Stimulated activated CD4-positive, alpha-beta T cell treated with anti-CD3 and anti-CD28 coated beads, TNF-alpha, amount 100 ng/mL, for 24 hours (primary cell): ENCODE measurements at places on chromosomes 16 and 17.
A peak's percentile ranks its signal among the peaks of the same experiment; 100 is the strongest.

GRCh38 chr17:81722184-81723120 is 10.4 kb downstream of the SLC25A10 start:
- no peak for DNase-seq

DNA sequence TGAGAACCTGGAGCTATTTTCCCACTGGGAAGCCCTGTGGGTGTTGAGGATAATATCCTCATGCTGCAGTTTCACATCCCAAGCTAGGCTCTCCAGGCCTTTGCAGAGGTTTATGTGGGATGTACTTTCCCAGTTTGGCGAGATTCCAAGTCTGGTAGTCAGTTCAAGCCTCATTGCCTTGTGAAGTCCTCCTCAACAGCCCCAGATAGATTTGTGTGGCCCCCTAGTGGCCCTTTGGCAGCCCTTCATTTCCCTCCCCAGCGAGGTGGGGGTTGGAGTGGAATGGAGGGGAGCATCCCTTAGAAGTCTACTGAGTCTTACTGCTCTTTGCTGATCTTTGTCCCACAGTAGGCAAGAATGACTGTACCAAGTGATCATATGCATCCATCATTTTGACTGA is 137.9 kb downstream of the CDH11 start:
- no peak for DNase-seq

DNA sequence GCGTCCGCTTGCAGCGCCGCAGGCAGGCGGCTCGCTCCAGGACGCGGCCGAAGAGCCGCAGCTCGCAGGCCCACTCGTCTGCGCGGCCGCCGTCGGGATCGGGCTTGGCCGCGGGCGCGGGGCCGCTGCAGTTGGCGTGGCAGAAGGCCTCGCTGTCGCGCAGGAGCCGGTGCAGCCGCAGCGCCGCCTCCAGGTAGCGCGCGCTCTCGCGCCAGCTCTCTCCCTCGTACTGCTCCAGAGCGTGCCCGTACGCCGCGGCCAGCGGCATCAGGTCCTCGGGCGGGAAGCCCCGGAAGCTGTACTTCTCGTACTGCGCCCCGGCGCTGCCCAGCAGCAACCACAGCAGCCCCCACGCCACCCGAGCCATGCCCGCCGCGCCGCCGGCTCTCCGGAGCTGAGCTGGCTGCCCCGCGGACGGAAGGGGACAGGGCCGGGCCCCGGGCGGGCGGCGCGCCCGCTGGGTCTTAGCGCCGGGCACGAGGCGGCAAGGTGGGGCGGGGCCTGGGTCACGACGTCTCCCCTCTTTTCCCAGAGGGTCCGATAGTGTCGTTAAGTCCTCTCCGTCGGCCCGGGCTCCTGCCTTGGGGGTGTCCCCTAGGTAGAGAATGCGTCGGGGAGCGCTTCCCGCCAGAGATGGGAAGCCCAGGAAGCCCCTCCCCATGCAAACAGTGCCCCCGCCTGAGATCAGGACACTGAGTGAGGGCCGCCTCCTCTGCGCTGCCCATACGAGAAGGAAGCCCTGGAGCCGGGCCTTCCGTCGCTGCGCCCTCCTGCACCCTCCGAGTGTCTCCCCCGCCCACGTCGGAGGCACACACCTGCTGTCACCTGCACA is at the start of gene P3H4:
TSS of gene P3H4 (minus strand) at position 401 of the 832 bp plus-strand sequence. CDS start at position 367, 34 bp downstream.
- peak; percentile 68 for DNase-seq

DNA sequence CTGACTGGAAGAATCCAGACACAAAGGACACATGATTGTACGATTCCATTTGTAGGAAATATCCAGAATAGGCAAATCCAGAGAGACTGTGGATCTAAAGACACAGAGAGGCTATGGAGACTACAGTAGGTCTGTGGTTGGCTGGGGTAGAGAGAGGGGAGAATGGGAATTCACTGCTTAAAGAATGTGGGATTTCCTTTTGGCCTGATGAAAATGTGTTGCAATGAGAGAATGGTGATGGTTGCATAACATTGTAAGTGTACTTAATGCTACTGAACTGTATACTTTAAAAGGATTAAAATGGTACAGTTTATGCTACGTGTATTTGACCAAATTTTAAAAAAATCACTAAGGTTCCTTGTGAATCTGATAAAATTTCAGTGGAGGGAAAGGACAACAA is 62.1 kb downstream of the GPRC5B start:
- DNase-seq: no peak

DNA sequence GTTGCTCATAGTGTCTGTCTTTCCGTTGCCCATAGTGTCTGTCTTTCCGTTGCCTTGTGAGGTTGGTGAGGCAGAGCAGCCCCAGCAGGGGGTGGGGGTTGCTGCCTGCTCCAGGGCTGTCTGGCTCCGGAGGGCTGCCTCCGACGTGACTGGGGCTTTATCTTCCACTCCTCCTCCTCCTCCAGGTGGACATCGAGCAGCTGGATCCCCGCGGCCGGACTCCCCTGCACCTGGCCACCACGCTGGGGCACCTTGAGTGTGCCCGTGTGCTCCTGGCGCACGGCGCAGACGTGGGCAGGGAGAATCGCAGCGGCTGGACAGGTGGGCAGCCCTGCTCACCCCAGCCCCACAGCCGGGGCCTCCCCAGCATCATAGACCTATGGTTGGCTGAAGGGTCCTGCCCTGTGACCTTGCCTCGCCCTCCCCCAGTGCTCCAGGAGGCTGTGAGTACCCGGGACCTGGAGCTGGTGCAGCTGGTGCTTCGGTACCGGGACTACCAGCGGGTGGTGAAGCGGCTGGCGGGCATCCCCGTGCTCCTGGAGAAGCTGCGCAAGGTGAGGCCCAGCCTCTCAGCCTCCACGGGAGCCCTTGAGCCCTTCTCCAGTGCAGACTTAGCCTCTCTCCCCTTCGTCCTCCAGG is 14.7 kb downstream of the ANKRD13B start:
- no peak for DNase-seq

DNA sequence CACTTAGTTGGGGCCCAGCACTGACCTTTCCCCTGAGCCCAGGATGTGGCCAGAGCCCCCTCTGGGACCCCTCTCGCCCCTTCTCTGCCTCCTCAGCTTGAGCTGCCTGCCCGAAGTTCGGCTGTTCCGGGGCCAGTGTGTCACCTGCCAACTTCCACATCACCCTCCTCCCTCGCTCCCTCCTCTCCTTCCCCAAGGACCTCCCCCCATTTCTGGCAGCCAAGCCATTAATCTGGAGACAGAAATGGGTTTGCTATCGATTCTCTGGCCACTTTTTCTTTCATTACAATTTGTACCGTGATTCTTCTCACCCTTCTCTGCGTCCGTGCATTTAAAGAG is 8.8 kb upstream of the ADAM11 start:
- DNase-seq: no peak

DNA sequence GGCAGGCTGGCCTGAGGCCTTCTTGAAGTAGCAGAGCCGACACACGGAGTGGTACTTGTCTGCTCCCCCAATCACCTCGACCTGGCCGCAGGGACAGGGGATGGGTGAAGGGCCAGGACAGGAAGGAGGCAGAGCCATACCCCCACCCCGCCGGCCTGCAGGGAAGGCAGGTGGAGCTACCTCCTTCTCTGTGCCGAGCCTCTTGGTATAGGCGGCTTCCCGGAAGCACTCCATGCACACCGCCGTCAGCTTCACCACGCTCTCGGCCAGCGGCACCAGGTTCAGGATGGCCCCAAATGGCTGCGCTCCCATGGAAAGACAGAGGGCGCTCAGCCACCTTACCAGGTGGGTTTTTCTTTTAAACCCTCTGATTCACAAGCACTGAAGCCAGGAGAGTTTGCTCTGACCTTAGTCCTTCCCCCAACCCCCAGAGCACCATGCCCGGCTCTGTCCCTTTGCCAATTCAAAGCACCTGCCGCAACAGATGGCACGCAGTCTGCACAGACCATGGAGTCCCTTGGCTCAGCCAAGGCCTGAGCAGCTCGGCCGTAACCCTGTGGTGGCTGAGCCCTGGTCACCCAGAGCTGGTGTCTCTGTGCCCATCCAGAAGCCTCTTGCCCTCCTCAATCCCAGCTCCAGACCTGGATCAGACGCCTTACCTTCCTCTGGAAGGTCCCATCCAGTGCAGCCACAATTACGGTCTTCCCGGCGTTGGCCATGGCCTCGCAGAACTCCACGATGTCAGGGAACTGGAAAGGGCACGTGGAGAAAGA is 6.7 kb downstream of the SYNGR2 start:
- DNase-seq: no peak

DNA sequence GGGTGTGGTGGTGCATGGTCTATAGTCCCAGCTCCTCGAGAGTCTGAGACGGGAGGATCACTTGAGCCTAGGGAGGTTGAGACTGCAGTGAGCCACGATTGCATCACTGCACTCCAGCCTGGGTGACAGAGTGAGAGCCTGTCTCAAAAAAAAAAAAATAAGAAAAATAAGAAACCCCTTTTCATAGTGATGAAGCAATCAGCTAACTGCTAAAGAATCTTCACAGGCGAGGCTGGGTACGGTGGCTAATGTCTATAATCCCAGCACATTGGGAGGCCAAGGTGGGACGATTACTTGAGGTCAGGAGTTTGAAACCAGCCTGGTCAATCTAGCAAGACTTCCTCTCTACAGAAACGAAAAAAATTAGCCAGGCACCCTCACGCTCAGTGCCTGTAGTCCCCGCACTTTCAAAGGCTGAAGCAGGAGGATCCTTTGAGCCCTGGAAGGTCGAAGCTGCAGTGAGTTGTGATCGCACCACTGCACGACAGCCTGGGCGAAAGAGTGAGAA is 760 bp downstream of the SLFN12L start:
- peak; percentile 30 for DNase-seq

DNA sequence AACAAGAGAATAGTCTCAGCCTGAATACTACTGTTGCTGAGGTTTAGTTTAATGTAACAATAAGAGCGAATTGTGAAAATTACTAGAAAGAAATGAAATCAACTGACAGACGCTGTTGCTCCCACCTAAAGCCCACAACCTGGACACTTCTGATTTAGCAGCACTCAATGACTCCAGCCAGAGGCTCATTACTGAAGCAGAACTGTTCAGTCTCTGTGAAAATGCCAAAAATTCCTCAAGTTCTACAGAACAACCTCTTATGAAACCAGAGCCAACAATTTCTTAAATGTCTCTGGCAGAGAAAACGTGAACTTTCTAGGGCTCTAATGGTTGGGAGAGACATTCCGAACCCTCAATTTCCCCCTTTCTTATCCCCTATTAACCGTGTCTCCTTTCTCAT is 9.9 kb downstream of the PSME3IP1 start:
- no peak for DNase-seq

DNA sequence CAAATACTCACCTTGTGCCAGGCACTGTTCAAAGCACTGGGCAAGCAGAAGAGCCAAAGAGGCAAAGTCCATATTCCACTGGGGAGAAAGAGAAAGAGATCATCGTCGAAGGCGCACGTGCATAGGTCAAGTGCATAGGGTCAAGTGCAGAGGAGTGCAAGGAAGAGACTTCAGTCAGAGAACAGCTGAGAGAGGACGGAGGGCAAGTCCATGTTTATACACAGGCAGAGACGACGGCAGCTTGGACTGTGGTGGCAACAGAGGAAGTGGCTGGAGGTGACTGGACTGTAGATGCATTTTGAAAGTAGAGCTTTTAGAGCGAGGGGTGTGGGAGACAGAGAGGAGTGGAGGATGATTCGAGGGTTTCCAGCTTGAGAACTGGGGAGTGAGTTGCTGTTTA is 74.7 kb upstream of the SDK2 start:
- DNase-seq: no peak

DNA sequence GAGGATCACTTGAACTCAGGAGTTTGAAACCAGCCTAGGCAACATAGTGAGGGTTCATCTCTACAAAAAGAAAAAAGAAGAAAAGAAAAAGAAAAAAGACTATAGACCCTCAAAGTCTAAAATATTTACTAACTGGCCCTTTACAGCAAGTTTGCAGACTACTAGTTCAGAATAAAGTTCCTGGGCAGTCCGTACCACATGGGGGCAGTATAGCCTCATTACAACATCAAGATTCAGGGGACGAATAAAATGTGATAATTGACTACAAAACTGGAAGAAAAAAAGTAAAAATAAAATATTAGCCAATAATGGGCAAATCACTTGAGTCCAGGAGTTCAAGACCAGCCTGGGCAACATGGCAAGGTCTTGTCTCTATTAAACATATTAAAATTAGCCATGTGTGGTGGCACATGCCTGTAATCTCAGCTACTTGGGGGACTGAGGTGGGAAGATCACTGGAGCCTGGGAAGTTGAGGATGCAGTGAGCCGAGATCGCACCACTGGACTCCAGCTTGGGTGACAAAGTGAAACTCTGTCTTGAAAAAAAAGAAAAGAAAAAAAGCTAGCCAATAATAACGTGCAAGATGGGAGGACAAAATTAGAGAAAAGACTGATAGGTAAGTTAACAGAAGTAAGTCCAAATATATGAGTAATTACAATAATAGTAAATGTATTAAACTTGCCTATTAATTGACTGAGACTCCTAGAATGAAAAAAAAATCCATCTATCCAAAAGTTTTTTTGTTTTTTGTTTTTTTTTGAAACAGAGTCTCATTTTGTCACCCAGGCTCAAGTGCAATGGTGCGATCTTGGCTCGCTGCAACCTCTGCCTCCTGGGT is 129.4 kb upstream of the SEC14L1 start:
- peak; percentile 24 for DNase-seq

DNA sequence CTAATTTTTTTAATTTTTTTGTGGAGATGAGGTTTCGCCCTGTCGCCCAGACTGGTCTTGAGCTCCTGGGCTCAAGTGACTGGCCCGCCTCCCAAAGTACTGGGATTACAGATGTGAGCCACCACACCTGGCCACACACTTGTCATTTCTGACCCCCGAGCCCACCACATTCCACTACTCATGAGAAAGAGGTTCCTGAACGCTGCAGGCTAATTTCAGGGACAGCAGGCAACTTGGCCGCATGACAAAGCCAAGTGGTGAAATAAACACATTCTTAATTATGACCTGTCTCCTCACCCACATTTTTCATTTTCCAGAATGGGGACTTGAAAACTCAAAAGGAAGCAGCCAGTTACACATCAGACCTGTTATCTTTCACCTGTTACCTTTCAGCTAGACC is 114.5 kb downstream of the ABCC6 start:
- no peak for DNase-seq

DNA sequence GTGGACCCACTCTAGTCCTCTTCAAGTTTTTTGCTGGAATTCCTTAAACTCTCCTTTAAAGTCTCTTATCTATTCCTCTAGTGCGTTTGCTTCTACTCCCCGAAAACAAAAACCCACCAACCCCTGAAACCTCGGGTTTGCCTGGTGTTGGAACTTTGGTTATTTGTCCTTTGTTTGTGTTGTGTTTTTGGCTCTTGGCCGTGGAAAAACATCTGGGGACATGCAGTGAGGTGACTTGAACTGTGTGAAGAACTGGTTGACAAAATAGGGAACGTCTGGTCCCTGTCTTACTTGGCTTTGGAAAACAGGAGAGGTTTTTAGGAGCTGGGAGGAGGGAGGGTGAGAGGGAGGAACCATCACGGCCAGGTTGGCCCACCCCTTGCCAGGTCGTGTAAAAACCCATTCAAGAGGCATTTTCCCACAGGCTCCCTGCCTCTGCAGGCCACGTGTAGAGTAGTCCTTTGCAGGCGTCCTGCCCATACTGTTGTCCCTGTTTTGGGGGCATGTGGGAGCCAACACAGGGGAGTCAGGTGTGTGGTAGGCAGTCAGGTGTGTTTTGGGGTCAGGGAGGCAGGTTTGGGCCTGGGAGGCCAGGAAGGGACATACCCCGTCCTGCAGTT is 169.3 kb downstream of the RAB11FIP4 start:
- DNase-seq: no peak

DNA sequence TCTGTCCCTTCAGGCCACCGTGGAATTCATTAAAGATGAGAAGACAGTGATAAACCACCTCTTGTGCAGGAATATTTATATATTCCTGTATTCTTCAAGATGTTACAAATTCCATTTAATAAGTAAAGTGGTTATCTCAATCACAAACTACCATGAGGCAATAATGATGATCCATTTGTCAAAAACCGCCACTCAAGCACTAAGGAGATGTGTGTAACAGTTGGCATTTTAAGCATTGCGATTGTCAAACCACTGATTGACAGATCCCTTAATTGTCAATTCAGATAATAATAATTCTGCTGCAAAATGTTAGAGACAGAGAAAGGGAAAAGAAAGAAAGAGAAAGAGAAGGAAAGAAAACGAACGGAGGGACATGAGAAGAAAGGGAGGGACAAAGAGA is 476.1 kb upstream of the RBFOX1 start:
- DNase-seq: no peak
